ENCODE measurements at places on chromosomes 2 and 18. TPM values are rescaled to one million over a fixed set of nuclear protein-coding genes. Genes with fewer than 3 reads are reported as not detected.

DNA sequence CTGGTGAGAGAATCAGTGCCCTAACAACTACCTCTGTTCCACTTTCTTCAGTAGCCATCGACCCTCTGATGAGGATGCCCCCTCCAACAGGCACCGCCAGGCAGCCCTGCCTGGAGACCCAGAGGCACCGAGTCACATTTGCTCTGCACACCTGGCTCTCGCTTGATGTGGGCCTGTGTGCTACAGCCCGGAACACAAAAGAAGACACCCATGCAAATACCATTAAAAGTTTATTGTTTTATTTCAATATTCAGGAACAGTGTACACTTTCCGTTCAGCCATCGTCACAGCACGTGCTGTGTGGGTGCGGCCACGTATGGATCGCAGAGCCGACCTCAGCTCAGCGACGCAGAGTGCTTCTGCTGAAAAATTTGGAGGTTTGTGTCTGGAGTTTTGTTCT, 154.0 kb downstream of the MBP start:
- H3K27ac ChIP-seq, result no peak overlapping the region
- no peaks in the 10 kb centered on the region for H3K36me3 ChIP-seq
- DNase-seq, result peak; percentile 11

GRCh38 chr18:1468550-1468949, 563.9 kb downstream of the ADCYAP1 start:
- DNase-seq, result no peak
- H3K36me3 ChIP-seq, result no peaks in the 10 kb centered on the region
- no peaks in the 10 kb centered on the region for H3K27me3 ChIP-seq
- H3K4me3 ChIP-seq, result no peak overlapping the region
- H3K27ac ChIP-seq, result no peak overlapping the region
- no peaks in the 10 kb centered on the region for H3K4me1 ChIP-seq

The PARD3B gene
- 0.53 TPM for total RNA-seq

GRCh38 chr18:29157057-29157780, 980.3 kb upstream of the CDH2 start:
- no peak overlapping the region for H3K27ac ChIP-seq
- no peaks in the 10 kb centered on the region for H3K27me3 ChIP-seq
- H3K4me3 ChIP-seq, result no peak overlapping the region
- no peaks in the 10 kb centered on the region for H3K36me3 ChIP-seq
- DNase-seq, result no peak
- H3K4me1 ChIP-seq, result no peaks in the 10 kb centered on the region

DNA sequence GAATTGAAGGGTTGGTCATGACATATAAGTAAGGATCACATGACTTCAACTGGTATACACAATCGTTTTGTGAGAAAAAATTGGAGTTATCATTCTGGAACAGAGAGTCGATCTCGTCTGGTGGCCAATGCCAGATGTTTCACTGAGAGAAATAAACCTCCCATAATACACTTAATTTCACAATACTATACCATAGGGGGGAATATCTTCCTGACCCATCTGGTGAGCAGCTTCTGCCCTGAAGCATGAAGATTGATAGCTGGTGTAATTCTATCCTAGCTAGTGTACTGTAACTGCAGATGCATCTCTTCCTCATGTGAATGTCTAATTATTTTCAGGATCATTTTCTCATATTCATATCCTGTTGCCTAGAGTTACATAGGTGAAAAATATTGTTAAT, 15.7 kb upstream of the CDH7 start:
- DNase-seq, result no peak
- H3K36me3 ChIP-seq, result no peaks in the 10 kb centered on the region
- H3K4me1 ChIP-seq, result no peaks in the 10 kb centered on the region
- no peak overlapping the region for H3K27ac ChIP-seq
- H3K4me3 ChIP-seq, result no peak overlapping the region

The CHAC2 gene
- 9.1 TPM for total RNA-seq

GRCh38 chr2:202375033-202375608, 1.0 kb upstream of the BMPR2 start:
- peaks cover 25% of the 10 kb centered on the region for H3K4me1 ChIP-seq
- peak overlapping the region; percentile 65 for H3K27ac ChIP-seq
- DNase-seq, result peak; percentile 25
- H3K4me3 ChIP-seq, result peak overlapping the region; percentile 99
- peaks cover 3% of the 10 kb centered on the region for H3K36me3 ChIP-seq

The SLC4A3 gene
- not detected for total RNA-seq

DNA sequence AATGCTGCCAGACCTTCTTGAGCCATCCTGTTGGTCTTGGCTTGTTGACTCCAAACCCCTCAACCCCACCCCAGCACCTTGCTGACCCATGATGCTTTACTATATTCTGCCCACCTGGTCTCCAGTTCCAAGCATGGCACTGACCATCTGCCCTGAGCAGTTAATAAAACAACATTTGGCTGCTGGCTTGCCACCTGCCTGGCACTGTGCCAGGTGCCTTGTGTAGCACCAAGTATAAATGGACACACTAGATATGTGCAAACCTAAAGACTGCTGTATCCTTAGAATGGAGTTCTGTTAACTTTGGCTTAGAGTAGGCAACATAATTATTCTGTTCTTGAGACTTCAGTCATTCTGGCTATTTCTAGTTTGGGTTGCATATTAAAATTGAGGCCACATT, 91.4 kb downstream of the ACSL3 start:
- H3K4me3 ChIP-seq, result no peak overlapping the region
- H3K4me1 ChIP-seq, result no peaks in the 10 kb centered on the region
- no peak for DNase-seq
- peaks cover 15% of the 10 kb centered on the region for H3K27me3 ChIP-seq
- H3K36me3 ChIP-seq, result no peaks in the 10 kb centered on the region
- no peak overlapping the region for H3K27ac ChIP-seq

The COLEC12 gene
- not detected for total RNA-seq

The CRYGC gene
- total RNA-seq, result not detected

The PTCD3 gene
- 144 TPM for total RNA-seq

GRCh38 chr2:212005085-212005671, 533.4 kb downstream of the ERBB4 start:
- DNase-seq, result no peak
- no peaks in the 10 kb centered on the region for H3K36me3 ChIP-seq
- H3K27me3 ChIP-seq, result no peaks in the 10 kb centered on the region
- no peak overlapping the region for H3K27ac ChIP-seq

- no peak for DNase-seq
- H3K4me1 ChIP-seq, result peaks cover 9% of the 10 kb centered on the region
- H3K4me3 ChIP-seq, result no peak overlapping the region
Measured at GRCh38 chr2:223890721-223891120, 53.3 kb upstream of the AP1S3 start.

DNA sequence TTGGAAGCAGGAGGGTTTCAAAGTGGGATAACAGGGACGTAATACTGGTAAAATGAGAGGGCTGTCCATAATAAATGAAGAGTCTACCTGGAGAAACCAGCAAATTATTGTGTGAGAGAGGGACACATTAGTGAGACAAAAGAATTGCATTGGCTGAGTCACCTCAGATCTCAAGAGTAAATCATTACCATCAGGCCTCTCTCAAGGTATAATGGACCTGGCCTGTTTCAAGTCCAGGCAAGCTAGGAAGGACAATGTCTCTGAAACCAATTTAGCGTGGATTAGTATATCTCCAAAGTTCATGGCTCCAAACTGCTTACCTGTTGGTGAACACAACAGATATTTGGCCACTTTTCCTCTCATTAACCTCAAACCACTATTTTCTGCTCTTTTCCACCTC, 471.4 kb downstream of the CMPK2 start:
- DNase-seq, result no peak
- no peaks in the 10 kb centered on the region for H3K4me1 ChIP-seq
- no peak overlapping the region for H3K27ac ChIP-seq
- H3K27me3 ChIP-seq, result no peaks in the 10 kb centered on the region
- H3K36me3 ChIP-seq, result no peaks in the 10 kb centered on the region
- H3K4me3 ChIP-seq, result no peak overlapping the region

DNA sequence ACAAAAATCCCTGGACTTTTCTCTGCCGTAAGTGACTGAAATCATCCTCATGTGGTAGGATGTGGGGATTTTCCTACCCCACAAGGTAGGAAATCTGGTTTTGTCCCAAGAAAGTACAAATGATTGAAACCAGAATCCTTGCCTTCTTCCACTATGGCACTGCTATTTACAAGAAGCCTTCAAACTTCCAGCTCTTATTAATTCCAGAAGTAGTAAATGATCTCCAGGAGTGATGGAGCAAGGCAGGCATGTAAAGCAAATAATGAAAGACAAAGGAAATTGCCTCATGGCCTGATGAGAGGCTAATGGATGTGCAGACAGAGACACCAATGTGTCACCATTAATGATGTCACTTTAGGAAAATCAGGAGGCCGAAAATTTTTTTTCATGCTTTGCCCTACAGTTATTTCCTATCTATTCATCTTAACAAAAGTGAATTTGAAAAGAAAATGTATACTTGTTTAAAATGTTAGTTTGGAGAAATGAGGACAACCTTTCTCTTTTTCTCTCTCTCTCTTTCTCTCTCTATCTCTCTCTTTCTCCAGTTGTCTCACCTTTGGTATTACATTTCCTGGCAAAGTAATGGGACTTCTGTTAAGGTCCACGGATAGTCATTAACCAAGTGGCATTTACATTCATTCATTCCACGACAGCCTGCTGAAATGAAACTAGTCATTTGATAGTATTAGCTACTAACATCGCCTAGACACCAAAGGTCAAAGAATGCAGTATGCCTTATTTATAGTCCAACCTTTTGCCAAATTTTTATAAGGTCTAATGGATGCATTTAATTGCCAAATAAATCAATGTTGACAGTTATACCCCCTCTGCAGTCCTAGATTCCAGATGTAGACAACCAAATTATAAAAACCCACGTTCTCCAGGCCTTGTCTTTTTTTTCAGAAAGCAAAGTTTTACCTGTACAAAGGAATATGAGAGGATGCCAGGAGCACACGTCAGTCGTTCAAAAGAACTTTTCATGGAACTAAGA, 5.0 kb upstream of the EVA1A start:
- H3K4me3 ChIP-seq, result no peak overlapping the region
- H3K27me3 ChIP-seq, result peaks cover 42% of the 10 kb centered on the region
- peaks cover 9% of the 10 kb centered on the region for H3K4me1 ChIP-seq
- H3K27ac ChIP-seq, result no peak overlapping the region
- H3K36me3 ChIP-seq, result no peaks in the 10 kb centered on the region
- DNase-seq, result no peak

- DNase-seq, result no peak
- H3K27ac ChIP-seq, result no peak overlapping the region
- H3K27me3 ChIP-seq, result no peaks in the 10 kb centered on the region
- H3K4me1 ChIP-seq, result no peaks in the 10 kb centered on the region
- no peaks in the 10 kb centered on the region for H3K36me3 ChIP-seq
- H3K4me3 ChIP-seq, result no peak overlapping the region
Measured at GRCh38 chr18:22488554-22488953, 70.8 kb upstream of the CTAGE1 start.

The C2orf80 gene
- not detected for total RNA-seq

GRCh38 chr2:27027211-27027651, 5.5 kb upstream of the TMEM214 start:
- no peaks in the 10 kb centered on the region for H3K27me3 ChIP-seq
- H3K36me3 ChIP-seq, result peaks cover 17% of the 10 kb centered on the region
- no peak overlapping the region for H3K4me3 ChIP-seq
- H3K27ac ChIP-seq, result no peak overlapping the region
- peaks cover 34% of the 10 kb centered on the region for H3K4me1 ChIP-seq

The NMS gene
- not detected for total RNA-seq

GRCh38 chr2:201759567-201759966, 21.2 kb downstream of the ALS2 start:
- H3K27ac ChIP-seq, result no peak overlapping the region
- H3K4me3 ChIP-seq, result no peak overlapping the region
- H3K4me1 ChIP-seq, result no peaks in the 10 kb centered on the region

- no peaks in the 10 kb centered on the region for H3K27me3 ChIP-seq
- no peak overlapping the region for H3K4me3 ChIP-seq
- no peaks in the 10 kb centered on the region for H3K4me1 ChIP-seq
- H3K36me3 ChIP-seq, result no peaks in the 10 kb centered on the region
- no peak for DNase-seq
Measured at GRCh38 chr2:67633212-67633856, 236.2 kb downstream of the ETAA1 start.

The PRSS56 gene
- not detected for total RNA-seq

GRCh38 chr2:105573490-105573889, 171.2 kb upstream of the NCK2 start:
- H3K36me3 ChIP-seq, result no peaks in the 10 kb centered on the region
- no peak overlapping the region for H3K27ac ChIP-seq
- peaks cover 12% of the 10 kb centered on the region for H3K27me3 ChIP-seq
- H3K4me1 ChIP-seq, result peaks cover 23% of the 10 kb centered on the region

The KIAA2012 gene
- total RNA-seq, result not detected

The MAP3K19 gene
- not detected for total RNA-seq

GRCh38 chr2:40363631-40364030, 88.3 kb downstream of the SLC8A1 start:
- no peaks in the 10 kb centered on the region for H3K27me3 ChIP-seq
- no peaks in the 10 kb centered on the region for H3K36me3 ChIP-seq
- no peak for DNase-seq
- H3K4me1 ChIP-seq, result no peaks in the 10 kb centered on the region
- H3K4me3 ChIP-seq, result no peak overlapping the region

DNA sequence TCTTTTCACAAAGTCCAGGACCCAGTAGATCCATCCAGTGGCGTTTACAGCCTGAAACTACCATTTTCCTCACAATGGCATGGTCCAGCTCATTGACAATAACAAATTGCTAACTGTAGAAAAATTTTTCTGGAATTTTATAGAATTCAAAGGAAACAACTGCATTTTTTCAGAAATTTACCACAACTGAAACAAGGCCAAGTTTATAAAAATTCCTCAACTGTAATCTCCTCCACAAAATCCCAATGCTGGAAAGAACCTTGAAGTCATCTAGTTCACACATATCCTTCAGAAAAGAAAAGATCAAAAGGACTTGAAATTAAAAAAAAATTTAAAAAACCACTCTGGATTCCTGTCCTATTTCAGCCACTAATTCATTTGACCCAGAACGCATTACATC, 226.0 kb upstream of the CTAGE1 start:
- H3K4me1 ChIP-seq, result no peaks in the 10 kb centered on the region
- DNase-seq, result no peak
- no peaks in the 10 kb centered on the region for H3K27me3 ChIP-seq
- H3K27ac ChIP-seq, result no peak overlapping the region

GRCh38 chr18:24346254-24346653, 51.4 kb downstream of the OSBPL1A start:
- H3K27me3 ChIP-seq, result peaks cover 3% of the 10 kb centered on the region
- DNase-seq, result no peak
- no peak overlapping the region for H3K27ac ChIP-seq

The CFAP53 gene
- 0.50 TPM for total RNA-seq

The LRATD1 gene
- total RNA-seq, result not detected

DNA sequence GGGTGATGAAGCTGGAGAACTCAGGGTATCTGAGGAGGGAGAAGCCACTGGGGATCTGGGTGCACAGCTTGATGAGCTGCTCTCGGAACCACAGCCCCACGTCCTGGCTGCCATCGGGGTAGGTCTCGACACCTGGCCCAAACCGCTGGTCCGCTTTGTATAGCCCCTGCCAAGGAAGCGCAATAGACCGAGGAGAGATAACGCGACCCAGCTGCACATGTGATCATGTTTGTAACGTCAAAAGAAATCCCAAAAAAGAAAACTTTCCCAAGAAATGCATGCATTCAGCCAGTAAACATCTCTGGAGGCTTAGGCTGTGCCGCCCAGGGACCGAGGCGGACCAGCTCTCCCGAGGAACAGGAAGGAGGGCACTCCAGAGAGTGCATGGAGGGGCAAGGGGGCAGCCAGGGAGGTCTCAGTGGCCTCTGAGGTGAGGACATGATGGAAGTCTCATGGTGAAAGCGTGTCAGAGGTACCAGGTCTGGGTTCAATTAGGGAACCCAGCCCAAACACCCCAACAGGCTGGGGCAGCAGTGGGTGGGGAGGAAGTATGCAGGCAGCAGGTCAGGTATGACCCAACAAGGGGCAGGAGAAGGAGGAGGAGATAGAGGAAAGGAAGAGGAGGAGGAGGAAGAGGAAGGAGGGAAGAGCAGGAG, 28.3 kb downstream of the ANKMY1 start:
- H3K4me3 ChIP-seq, result no peak overlapping the region
- H3K27me3 ChIP-seq, result no peaks in the 10 kb centered on the region
- peaks cover 87% of the 10 kb centered on the region for H3K36me3 ChIP-seq
- no peak overlapping the region for H3K27ac ChIP-seq
- no peaks in the 10 kb centered on the region for H3K4me1 ChIP-seq

All from activated CD4-positive, alpha-beta memory T cell treated with anti-CD3 and anti-CD28 coated beads, Interleukin-2, amount 10 ng/mL, durations not matched to agents 7 days and 5 days (primary cell).